ENCODE measurements at places on chromosomes 6 and 20.

DNA sequence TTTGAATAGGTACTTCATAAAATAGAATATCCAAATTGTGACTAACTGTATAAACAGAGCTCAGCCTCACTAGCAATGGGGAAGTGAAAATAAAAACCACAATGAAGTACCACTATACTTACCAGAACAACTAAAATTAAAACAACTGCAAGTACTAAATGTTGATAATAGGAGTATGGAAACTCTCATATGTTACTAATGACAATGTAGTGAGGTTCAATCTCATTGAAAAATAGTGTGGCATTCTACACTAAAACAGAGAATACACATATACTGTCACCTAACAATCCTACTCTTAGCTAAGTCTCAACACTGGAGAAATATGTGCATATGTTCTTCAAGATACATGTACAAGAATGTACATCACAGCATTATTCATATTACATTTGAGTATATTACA, 132.0 kb upstream of the CARMIL1 start:
- no peak for DNase-seq

GRCh38 chr20:3039426-3039825, 4.0 kb upstream of the GNRH2 start:
- no peak for DNase-seq

DNA sequence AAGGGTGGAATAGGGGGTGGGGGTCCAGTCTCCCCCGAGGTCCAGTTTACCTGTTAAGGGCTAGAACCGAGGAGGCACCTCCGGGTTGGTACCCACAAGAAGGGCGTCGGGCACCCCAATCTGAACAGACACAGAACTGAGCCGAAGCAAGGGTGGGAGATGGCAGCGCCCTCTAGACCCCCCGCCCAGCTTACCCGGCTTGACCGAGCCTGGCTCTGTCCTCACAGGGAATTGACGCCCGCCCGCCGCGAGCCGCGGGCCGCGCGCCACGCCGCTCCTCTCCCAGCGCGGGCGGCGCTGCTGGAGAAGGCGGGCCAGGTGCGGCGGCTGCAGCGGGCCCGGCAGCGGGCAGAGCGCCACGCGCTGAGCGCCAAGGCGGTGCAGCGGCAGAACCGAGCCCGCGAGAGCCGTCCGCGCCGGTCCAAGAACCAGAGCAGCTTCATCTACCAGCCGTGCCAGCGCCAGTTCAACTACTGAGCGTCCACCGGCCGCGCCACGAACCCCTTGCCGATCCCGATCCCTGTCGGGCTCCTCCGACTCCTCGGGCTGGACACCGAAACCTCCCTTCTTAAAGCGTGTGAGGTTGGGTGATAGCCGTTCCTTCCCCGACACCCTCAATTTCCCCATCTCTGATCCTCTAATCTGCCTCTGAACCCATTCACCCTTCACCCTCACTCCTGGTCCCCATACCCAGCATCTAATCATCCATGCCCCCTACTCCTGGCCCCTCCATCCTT, 5.9 kb downstream of the TP53INP2 start:
- DNase-seq, result peak; percentile 95

- DNase-seq, result peak; percentile 88
Observed at GRCh38 chr20:59525500-59526241, 78.7 kb upstream of the PHACTR3 start.

GRCh38 chr6:106324726-106325335, 729 bp downstream of the ATG5 start:
- DNase-seq, result no peak

- DNase-seq, result no peak
Observed at GRCh38 chr6:125989631-125990030, 3.3 kb downstream of the TRMT11 start.

DNA sequence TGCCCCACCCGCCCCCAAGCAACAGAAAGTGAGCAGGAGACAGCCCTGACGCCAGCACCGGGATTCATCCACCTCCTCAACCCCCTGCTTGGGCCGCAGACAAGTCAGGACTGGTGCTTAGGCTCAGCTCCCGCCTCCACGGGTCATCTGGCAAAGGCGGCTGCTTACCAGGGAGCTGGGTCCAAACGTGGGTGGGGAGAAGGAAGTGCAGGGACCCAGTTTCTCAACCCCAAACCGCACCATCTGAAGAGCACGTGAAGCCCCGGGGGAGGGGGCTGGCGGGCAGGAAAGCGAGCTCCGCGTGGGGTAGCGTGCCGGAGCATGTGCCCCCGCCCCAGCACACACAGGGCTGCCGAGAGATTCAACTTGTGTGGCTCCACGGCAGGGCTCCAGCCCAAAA, 87.2 kb downstream of the BMP7 start:
- DNase-seq, result no peak

- DNase-seq, result peak; percentile 42
Observed at GRCh38 chr20:53592992-53593465, 610 bp downstream of the ZNF217 start.

- DNase-seq, result no peak
Observed at GRCh38 chr6:122079916-122080315, 319.5 kb upstream of the HSF2 start.

- peak; percentile 53 for DNase-seq
Observed at GRCh38 chr6:103122766-103123601, 1729.5 kb downstream of the GRIK2 start.

DNA sequence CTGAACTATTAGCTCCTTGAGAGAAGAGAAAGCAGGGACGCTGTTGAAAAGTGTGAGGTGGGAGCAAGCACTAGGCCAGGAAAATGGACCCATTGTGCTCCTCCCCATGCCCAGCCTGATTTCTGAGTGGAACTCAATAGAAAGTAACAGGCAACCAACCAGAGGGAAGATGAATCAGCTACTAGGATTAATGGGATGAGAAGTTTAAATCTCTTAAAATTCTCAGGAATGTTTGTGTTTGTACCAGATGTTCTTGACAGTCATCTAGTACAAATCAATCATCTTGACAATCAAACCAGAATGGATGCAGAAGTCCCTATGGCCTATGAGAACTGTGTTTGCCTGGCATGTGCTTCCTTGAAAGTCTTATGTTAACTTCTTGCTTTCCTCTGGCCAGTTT, 48.9 kb downstream of the HDDC2 start:
- DNase-seq, result no peak

- no peak for DNase-seq
Observed at GRCh38 chr6:111798281-111798725, 74.9 kb downstream of the FYN start.

DNA sequence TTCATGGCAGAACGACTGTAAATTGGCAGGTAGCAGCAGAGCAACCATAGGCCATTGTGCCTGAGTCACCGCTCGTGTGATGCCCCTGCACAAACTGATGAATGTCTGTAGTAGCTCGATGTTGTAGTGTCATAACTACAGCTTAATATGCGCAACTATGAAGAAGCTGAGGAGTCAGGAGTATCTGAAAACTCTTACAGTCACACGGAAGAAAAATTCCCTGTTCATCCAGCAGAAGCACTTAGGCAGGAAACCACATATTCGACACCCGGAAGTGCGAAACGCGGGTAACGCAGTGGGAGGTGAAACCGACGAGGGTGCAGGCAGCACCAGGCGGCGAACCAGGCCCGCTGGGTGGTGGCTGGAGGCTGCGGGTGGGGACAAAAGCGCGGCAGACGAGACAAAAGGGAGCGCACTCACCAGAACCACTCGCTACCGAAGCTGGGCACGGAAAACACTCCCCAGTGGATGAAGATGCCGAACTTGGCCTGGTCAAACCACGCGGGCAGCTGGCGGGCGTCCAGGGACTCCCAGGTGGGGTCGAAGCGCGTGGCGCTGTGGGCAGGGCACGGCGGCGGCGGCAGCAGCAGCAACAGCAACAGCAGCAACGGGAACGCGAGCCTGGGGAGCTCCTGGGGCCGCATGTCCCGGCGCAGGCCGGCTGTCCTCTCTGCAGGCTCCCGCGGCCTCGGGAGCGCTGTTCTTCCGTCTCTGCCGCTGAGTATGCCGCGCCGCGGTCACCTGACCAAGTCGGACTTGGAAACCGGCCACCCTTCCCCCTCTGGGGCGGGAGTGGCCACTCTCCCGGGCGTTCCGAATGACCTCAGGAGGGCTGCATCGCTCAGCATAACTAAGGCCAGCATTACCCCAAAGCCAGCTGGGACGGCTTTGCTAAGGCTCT, at the start of gene FUCA2:
TSS of gene FUCA2 (minus strand) at position 730 of the 901 bp plus-strand sequence. CDS start at position 644, 86 bp downstream.
- DNase-seq, result no peak

DNA sequence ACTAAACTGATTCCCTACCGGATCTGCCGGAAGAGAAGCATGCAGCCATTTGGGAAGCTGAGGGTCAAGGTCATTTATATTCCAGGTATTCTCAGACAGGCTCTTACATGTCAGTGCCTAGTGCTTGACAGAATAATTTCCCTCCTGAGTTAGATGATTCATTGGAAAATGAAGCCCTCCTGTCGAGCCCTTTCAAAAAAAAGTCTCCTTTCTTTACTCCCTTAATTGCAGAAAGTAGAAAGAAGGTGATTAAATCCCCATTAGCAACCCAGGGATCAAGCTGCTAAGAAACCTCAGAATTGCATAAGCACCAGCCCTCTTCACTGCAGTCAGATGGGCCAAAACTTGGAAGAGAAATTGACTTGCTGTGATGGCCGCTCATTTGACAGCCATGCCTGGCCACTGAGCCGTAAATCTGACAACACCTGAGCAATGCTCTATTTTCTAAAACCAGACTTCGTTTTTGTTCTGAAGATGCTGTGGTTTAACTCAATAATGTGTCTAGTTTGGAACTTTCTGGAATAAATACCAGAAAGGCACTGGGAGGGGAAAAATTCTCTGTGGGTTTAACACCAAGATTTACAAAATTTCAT, 61.0 kb upstream of the ARMH2 start:
- no peak for DNase-seq

DNA sequence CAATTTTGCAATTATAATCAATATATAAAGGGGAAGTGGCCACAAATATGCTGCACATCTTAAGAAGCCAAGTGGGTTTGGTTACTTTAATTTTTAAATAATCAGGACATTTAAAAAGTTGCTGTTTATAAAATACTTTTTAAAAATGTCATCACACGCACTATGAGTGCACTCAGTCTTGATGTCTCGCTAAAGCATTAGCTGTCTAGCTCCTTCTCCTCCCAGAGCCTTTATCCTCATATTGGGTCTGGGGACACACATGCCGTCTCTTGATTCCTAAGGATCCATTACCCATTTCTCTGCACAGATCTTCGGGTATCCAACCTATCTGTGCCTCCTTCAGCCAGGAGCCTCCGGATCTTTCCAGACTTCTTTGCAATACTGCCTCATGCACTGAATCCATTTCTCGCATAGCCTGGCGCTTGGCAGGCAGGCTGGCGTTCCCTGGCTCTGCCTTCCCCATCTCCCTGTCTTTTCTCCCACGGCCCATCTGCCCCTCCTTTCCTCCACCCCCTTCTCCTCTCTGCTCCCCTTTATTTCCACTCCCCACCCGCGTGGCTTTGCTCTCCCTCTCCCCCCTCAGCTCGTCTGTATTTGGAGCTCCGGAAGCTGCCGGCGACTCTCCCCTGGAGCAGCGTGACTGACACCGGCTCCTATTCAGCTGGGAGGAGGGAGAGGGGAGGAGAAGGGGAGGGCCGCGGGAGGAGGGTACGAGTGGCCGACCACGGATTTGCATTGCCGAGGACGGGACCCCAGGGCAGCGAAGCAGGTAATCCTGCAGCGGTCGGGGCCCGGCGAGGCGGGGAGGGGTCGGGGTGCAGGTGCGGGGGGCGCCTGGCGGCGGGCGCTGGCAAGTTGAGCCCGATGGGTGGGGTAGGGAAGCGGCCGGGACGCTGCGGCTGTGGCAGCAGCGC, at the start of gene CAP2:
TSS of gene CAP2 (plus strand) at position 618 of the 914 bp plus-strand sequence. CDS start 27,961 bp downstream, outside the sequence.
- DNase-seq, result peak; percentile 89

DNA sequence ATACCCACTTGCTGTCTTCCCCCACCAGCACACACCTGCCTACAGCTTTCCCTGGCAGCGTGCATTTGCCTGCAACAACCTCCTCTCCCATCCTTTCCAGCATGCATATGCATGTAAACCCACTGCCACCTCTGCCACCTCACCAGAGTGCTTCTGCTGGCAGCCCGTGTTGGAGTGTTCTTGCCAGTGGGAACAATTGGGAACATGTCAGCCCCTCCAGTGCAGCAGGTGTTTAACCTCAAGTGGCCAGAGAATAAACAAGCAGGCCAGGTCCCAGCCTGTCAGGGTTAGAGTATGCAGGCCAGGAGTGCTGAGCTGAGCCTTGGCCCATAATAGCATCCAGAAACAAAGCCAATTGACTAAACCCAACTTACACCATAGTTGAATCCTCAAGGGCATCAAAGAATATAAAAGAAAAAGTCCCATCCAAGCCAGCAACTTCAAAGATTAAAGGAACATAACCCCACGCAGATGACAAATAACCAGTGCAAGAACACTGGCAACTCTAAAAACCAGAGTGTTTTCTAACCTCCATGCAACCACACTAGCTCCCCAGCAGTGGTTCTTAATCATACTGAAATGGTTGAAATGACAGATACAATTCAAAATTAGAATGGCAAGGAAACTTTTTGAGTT, 1212.1 kb upstream of the CITED2 start:
- DNase-seq, result no peak

- DNase-seq, result no peak
Observed at GRCh38 chr6:165846123-165846966, 183.3 kb upstream of the PDE10A start.

DNA sequence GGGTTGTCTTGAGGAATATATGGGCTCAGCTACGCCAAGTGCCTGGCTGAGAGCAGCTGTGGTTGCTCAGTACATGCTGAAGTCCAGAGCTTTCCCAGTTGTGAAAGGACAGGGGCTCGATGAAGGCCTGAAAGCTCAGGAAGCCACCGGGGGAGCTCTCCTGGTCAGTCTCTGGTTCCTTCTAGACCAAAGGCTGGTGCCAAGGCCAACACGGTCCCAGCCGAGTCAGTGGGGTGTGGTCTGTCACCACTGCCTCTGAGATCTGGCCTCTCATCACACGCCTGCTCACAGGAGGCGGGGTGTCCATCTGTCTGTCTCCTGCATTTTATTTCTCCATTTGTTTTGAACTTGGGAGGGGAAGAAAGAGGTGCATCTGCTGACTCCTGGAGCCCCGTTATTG, 4.9 kb upstream of the FAM83C start:
- no peak for DNase-seq

- DNase-seq, result no peak
Observed at GRCh38 chr6:87807475-87807874, 105.4 kb upstream of the AKIRIN2 start.

DNA sequence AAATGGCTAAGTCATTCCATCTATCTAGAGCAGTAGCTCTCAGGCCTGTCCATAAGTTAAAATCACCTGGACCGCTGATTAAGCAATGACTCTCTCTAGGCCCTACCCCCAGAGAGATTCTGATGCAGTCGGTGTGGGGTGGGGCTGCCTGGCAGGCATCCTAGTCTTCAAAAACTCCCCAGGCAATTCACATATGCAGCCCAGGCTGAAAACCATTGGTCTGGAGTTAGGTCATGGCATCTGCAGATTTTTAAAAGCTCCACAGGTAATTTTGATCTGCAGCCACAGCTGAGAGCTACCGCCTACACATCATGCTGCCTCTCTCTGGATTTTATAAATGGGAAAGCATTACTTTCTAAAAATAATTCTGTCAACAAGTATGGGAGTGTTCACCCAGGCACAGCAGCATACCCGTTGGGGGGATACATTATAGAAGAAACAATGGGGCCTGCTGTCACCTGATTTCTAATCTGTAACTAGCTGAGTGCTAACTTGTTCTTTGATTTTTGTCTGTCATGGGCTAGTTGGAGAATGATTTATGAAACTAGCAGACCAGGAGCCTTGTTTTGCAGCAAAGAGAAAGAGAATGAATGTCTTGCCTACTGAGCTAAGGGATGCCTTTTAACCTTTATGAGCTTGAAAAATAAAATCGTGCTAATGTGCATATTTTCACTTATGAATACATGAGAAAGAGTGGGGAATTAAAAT, 44.1 kb upstream of the ATXN1 start:
- no peak for DNase-seq
